Natural killer cell (primary cell): ENCODE measurements at places on chromosomes 6 and 20.

GRCh38 chr6:727856-728255 is 34.9 kb upstream of the EXOC2 start:
- DNase-seq, result no peak

DNA sequence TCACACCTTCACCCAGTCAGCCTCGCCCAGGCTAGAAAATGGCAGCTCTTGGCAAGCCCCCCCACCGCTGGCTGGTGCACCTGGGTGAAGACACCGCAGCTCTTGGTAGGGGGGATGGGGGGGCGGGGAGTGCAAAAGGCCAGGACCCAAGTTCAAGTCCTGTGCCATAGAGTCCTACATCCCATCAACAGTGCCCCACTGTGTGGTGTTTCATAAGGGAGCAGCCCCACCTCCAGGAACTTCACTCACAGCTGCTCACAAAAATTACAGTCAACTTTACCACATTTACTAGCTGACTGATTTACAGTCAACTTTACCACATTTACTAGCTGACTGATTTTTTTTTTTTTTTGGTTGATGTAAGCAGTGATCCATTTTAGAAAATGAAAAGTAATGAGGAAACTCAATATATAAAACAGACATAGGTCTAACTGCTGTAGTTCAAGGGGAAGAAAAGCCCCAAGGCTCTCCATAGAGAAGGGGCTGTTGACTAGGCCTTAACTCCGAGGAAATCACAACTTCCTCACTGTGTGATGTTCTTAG is 208.9 kb upstream of the SNX9 start:
- peak; percentile 24 for DNase-seq

- no peak for DNase-seq
These were observed 902 bp downstream of the SLC29A1 start for GRCh38 chr6:44224029-44224964.

GRCh38 chr6:163955756-163956155 is 541.2 kb downstream of the QKI start:
- no peak for DNase-seq

- DNase-seq, result no peak
These were observed 115.4 kb downstream of the DTNBP1 start for GRCh38 chr6:15547400-15547799.

GRCh38 chr20:54199283-54199682 is 8.6 kb upstream of the PFDN4 start:
- DNase-seq, result no peak

- no peak for DNase-seq
These were observed 148.9 kb downstream of the CEBPB start for GRCh38 chr20:50339466-50339901.

DNA sequence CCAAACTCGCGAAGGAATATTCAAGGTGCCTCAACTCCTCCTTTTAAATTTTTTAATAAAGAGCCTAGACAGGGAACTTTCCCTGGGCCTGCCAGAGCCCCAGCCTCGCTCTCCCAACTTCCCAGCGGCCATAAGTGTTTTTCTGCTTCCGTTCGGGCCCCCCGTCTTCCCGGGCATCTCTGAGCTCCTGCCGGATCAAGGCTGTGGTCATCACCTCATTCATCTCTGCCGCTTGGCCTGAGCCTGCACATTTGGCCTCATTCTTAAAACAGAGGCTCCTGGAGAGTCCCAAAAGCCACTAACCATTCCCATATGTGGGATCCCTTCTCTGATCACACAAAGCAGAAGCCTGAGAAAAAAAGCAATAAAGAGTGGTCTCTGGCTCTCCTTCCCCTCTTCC is 969.1 kb upstream of the DEFB115 start:
- DNase-seq, result no peak

DNA sequence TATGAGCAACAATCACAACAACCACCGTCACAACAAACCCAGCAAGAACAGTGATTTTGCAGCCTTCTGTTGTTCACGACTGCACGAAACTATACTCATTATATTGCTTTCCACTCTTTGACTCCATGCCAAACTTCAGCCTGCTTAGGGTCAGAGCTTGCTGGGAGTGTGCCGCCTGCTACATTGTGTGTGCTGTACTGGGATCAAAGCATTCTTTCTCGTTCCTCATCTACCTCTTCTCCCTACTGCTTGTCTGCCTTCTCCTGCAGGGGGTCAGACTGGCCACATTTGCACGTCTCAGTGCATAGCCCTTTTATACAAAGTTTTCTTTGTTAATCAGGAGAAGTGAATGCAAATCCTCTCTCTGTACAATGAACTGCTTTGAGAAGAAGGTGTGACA is 401.6 kb upstream of the CITED2 start:
- DNase-seq, result no peak

- DNase-seq, result no peak
These were observed 378.7 kb upstream of the SOX4 start for GRCh38 chr6:21214738-21215448.

GRCh38 chr6:168469521-168469920 is 28.5 kb downstream of the SMOC2 start:
- DNase-seq, result no peak

DNA sequence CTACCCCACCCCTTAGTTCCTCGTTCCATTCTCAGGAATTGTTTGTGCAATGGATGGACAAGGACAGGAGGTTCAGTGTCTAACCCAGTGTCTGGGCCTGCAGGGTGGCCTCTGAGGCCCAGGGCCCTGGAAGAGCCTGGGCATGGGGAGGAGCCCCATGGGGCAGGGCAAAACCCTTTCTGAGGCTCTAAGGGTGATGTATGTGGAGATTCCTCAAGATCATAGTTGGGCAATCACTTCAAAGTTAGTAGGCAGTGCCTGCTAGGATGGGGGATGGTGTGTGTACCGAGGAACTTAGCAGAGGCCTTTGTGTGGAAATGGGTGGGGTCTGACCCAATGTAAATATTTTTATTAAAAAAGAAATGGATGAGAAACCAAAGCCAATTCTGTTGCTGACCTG is 6.7 kb upstream of the C2 start:
- no peak for DNase-seq

- DNase-seq, result no peak
These were observed 610.5 kb downstream of the UTRN start for GRCh38 chr6:144895313-144896278.

GRCh38 chr20:19108155-19108554 is 104.3 kb upstream of the SLC24A3 start:
- no peak for DNase-seq

GRCh38 chr6:109298605-109299264 is 83.5 kb downstream of the CD164 start:
- no peak for DNase-seq

- peak; percentile 13 for DNase-seq
These were observed 39.3 kb downstream of the HUS1B start for GRCh38 chr6:617456-618100.

DNA sequence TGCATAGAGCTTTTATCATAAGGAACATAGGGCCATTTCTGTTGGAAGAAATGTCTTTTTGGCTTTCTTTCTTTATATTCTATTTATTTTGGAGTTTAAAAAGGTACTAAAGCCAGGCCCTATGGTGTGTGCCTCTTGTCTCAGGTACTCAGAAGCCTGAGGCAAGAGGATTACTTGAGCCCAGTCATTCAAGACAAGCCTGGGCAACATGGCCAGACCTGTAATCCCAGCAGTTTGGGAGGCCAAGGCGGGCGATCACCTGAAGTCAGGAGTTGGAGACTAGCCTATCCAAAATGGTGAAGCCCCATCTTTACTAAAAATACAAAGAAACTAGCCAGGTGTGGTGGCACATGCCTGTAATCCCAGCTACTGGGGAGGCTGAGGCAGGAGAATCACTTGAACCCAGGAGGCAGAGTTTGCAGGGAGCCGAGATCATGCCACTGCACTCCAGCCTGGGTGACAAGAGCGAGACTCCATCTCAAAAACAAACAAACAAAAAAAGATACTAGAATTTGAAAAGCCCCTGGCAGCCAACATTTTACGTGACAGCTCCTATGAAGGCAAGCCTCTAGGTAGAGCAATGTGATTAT is 80.0 kb downstream of the CBFA2T2 start:
- DNase-seq, result no peak

GRCh38 chr6:44800171-44800783 is 412.8 kb downstream of the CDC5L start:
- DNase-seq, result no peak

DNA sequence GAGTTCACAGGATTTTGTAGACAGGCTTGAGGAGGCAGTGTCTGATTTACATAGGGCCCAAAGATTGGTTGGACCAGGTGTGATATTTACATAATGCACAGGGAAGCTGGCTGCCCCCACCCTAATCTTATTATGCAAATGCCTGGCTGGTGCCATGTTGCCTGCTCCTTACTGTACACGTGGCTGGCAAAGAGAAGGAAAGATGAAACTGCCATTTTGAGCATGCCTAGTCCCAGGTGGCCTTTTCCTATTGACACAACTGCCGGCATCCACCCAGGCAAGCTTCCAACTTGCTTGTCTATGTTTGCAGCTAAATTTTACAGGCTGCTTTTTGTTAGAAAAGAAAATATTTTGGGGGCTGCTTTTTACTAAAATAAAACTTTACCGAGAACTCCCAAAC is 174.6 kb downstream of the LMBRD1 start:
- no peak for DNase-seq

- no peak for DNase-seq
These were observed 22.2 kb downstream of the RNASET2 start for GRCh38 chr6:166934174-166934573.

DNA sequence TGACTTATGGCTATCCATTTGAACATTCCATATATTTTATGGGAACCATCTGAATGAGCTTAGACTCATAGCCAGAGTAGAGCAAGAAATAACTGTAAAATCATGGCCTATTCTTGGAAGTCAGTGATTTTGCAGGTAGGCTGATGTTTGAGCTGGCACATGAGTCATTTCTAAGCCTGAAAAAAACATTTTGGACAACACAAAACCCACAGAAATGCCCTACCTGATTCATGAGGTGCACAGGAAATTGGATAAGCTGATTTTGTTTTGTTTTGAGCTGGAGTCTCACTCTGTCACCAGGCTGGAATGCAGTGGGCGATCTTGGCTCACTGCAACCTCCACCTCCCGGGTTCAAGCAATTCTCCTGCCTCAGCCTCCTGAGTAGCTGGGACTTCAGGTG is 443.0 kb downstream of the PKHD1 start:
- no peak for DNase-seq

DNA sequence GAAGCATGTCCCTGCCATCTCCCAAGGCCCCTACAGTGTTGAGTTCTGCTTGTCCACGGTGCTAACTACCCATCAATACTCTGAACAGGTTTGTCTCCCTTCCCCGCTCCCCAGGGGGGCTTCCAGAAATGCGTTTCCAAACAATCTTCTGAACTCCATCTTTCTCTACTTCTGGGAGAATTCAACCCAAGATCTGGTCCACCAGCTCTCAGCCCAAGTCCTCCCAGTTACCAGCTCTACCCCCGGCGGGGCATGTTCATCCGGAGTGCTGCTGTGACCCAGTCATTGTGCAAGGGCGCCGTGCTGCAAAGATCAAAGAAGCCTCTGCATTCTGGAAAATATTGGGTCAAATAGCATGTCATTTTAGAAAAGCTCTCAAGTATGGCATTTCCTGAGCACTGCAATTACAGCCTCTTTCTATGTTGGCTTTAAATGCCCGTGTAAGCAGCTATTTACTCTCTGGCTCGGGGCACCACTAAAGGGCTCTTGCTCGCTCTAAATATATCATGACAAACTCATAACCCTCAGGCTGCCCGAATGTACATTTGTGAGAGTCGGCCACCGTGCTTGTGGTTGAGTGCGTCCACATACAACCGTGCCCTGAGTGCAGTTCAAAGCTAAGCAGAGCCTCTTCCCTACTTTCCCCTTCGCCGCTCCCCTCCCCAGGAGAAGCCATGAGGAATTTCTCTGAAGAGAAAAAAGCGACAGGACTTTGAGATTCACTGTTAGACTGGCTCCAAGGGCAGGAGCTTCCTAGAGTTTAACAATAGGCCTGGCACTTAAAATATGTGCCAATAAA is 71.6 kb downstream of the BANF2 start:
- DNase-seq, result no peak

- DNase-seq, result no peak
These were observed 8.8 kb downstream of the PKIG start for GRCh38 chr20:44590980-44591778.

DNA sequence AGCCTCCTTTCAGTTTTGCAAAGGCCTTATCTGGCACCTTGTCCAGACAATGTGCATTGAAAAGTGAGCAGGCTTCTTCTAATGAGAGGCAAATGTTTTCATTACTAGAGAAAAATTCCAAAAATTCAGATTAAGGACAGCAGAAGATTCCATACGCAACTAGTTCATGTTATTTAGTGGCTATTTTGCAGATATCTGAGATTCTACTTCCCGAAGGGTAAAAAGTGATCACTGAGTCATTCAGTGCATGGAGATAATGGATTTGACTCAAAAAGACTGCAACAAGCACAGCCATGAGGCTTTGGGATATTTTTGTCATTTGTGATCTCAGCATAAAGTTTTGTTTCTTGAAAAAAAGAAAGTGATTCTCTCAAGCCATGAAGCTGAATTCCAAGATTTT is 29.9 kb downstream of the METTL24 start:
- DNase-seq, result no peak

DNA sequence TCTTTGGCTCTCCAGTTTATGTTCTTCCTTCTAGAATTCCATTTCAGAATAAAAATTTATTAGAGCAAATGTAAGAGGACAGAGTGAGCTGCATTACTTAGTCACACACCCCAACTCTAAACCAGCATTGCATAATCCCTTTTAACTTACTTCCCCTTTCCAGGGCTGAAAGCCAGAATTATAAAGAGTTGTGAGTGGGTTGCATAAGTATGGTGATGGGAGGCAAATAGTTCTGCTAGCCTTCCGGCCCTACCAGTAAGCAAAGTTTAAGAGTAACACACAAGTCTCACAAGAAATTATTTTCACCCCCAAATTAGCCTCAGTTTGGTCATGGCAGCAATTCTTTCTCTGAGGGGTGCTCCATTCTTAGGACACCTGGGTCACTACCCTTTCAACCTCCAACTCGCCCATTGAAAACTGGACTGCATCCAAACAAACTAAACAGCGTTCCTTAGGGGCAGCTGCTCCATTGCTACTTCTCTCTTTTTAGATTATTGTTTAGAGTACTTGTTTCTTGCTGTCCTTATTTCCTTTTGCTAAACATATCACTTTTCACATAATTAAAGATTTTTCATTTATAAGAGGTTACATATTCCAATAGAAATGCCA is 1.6 kb downstream of the KIAA0408 start:
- DNase-seq, result no peak

DNA sequence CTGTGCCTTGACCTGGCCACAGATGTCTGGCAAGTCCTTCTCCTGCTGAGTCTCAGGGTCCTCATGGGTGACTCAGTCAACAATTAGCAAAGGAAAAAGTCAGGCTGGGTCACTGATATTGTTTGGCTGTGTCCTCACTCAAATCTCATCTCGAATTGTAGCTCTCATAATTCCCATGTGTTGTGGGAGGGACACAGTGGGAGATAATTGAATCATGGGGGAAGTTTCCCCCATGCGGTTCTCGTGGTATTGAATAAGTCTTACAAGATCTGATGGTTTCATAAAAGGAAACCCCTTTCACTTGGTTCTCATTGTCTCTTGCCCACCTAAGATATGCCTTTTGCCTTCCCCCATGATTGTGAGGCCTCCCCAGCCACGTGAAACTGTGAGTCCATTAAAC is 45.7 kb downstream of the PREX1 start:
- no peak for DNase-seq

- DNase-seq, result no peak
These were observed 21.6 kb downstream of the TFEB start for GRCh38 chr6:41713650-41714291.
